ENCODE measurements at places on chromosomes 12 and 14. TPM values are rescaled to one million over a fixed set of nuclear protein-coding genes. Genes with fewer than 3 reads are reported as not detected.

GRCh38 chr12:8780389-8780788 is 42.0 kb upstream of the A2ML1 start:
- DNase-seq = no peak

DNA sequence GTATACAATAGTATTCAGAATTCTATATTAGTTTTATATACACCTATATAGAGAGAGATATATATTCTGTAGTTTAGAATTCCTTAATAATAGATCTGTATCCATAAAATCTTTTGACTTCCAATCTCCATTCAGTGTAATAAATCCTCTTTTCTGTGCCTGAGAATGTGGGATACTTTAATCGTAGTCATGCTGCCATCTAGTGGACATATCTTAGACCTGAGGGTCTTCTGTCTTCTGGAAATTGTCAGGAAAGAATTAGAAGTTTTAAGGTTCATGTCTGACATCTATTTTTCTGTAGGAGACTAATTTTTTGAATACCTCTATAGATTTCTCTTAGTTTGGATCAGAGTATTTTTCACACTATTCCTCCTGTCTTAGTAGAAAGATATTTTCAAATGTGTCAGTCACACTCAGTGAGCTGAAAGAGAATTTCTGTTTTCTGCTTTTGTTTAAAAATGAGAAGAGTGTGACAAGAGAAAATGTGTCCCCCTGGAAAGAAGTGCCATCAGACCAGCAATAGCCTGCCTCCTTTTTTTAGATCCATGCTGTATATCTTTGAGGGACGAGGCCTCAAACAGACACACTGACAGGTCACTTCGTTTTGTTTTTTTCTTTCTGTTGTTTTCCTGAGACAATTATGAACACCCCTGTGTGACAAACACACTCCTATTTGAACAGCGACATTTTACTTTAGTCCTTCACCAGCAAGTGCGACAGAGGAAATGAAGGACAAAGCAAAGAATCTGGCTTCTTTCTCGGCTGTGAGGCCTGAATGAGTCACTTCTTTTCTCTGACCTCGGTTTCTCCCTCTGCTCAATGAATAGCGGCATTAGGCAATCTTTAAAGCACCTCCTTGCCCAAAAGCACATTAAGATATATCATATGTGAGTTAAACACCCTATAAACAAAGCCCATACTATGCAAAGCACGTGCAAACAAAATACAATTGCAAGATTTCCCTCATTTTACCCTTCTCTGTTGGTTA is 96.3 kb downstream of the GALC start:
- no peak for DNase-seq

- no peak for DNase-seq
These were observed 739 bp downstream of the JPH4 start for GRCh38 chr14:23577710-23578392.

DNA sequence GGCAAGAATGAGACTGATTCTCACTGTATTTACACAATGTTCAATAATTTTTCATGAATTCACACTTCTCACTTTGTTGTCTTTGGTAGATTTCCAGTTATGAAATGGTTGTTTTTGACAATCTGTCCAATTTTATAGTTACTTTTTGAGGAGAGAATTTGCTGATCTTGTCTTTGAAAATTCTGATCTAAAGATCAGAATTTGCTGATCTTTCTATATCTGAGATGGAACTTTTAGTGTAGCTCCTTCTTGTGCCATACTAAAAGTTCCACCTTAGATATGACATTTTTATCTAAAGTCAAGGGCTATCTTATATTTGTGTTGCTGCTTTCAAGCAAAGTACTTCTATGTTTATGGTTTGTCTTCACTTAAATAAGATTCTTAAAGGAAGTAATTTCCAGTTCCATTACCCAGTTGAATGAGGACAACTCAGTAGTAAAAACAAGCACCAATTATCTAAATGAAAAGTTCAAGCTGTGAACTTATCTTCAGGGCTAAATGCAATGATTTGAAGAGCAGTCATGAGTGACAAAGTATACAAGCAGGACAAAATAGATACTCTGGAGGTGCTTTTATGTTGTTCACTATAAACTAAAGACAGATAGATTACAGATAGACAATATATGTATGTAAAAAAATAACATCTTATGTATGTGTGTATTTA is 76.4 kb upstream of the FOXG1 start:
- DNase-seq = no peak

- DNase-seq = no peak
These were observed 46.7 kb downstream of the YEATS4 start for GRCh38 chr12:69406217-69406616.

DNA sequence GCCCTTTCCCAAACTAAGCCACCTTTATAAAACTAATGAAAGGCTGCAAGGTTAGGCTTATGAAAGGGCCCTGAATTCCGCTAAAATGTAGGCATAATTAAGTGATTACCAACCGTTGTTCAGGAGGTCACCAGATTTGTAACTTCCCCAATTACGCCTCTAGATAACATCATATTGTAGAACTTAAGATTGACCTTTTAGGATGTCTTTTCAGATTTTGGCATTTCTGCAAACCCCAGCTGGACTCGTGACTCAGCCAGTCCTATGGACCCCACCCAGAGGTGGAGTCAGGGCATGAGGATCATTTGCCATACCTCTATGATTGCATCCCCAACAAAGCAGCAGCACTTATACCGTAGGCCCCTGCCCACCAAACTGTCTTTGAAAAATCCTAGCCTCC is 3.7 kb upstream of the LPCAT3 start:
- DNase-seq = no peak

DNA sequence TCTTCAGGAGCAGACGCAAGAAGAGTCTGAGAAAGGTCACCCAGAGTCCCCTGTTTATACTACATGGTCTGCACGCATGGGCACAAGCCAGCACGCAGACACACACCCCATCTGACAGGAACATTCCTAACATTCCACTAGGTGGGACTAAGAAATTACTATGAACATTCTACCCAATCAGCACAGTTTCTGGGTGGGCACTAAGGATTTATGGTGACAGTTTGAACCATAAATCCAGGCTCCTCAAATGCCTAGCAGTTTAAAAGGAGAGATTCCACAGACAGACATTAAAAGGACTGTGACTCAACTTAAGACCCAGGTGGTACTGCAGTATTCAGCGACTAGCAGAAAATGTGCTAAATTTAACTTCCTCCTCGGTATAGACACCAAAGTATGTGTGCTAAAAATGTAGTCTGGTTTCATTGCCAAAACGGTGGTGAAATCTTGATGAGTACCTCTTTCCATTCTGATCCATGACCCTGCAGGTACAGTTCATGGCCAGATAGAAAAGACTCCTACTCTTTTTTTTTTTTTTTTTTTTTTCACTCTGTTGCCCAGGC is 16.2 kb downstream of the ABHD4 start:
- no peak for DNase-seq

DNA sequence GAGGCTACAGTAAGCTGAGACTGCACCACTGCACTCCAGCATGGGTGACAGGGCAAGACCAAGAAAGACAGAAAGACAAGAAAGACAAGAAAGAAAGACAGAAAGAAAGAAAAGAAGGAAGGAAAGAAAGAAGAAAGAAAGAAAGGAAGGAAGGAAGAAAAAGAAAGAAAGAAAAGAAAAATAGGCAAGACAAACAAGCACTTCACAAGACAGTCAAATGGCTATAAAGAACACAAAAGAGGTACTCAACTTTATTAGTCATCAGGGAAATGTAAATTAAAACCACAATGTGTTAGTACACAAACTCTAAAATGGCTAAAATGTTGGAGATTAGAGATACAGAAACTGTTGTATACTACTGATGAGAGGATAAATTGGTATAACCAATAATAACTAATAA is 6.6 kb downstream of the ATXN3 start:
- no peak for DNase-seq

GRCh38 chr14:55028066-55028465 is 1.0 kb downstream of the SOCS4 start:
- no peak for DNase-seq

GRCh38 chr14:22303589-22304195 is 285.3 kb downstream of the DAD1 start:
- DNase-seq = no peak

DNA sequence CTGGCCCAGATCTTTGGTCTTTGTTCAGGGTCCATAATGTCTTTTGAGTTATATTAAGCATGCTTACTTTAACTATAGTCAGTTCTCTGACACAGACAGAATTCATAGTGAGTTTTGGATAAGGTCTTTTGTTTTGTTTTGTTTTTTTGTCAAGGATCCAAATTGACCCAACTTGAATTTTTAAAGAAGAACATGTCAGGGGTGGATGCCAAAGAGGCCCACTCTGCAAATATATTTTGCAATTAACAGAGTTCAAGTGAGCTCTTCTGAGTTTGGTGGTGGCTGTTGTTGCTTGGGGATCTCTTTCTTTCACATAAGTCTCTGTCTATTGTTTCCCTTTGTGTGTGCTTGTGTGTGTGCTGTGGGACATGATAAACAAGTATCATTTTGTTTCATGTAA is 34.4 kb upstream of the PMCH start:
- DNase-seq = no peak

GRCh38 chr14:78029601-78030372 is 140.4 kb upstream of the NRXN3 start:
- peak; percentile 63 for DNase-seq

DNA sequence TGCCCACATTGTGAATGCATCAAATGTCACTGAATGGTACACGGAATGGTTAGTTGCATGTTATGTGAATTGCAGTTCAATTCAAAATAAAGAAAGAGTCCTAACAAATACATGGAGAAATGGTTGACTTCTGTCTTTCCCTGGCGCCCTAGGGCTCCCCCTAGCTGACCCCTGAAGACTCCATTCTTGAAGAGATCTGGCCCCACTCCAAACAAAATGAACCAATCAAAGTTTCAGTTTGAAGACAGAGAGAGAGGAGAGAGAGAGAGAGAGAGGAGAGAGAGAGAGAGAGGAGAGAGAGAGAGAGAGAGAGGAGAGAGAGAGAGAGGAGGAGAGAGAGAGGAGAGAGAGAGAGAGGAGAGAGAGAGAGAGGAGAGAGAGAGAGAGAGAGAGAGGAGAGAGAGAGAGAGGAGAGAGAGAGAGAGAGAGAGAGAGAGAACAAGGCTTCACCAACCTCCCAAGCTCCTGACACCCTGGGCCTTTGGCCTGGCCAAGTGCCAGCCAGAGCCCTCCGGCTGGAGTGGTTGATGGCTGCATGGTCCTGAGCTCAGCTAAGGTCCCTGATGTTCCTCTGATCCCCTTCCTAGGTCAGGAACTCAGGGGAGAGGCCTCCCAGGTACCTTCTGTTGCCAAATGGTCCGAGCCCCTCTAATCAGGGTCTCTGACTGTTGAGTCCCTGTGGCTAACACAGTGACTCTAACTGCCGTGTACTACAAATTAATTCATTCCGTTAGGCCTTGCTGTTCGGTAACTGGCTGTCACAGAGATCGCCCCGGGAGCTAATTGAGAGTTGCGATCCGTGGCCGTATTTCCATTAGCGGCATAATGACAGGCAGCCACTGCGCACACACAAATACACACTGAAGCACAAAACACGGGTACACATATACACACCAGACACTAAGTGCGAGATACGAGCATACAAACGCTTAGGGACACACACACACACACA is 188.8 kb downstream of the ESRRB start:
- DNase-seq = no peak

- no peak for DNase-seq
These were observed 8.2 kb downstream of the PRKCH start for GRCh38 chr14:61329478-61330051.

DNA sequence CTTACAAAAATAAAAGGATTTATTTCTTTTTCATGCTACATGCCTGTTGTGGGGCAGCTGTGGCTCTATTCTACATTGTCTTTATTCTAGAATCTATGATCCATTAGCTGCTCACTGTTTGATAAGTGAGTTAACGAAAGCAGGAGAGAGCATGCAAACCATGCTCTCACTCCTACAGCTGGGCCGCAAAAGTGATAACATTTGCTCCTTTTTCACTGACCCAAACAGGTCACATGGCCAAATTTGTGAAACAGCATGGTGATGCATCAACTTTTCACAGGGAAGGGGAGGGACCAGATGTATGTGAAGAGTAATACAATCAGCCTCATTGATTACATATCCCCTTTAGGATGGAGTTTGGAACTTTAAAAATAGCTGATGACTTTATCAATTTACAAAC is 456.9 kb upstream of the SYT1 start:
- no peak for DNase-seq

- no peak for DNase-seq
These were observed 6.8 kb downstream of the CCDC198 start for GRCh38 chr14:57486767-57487379.

DNA sequence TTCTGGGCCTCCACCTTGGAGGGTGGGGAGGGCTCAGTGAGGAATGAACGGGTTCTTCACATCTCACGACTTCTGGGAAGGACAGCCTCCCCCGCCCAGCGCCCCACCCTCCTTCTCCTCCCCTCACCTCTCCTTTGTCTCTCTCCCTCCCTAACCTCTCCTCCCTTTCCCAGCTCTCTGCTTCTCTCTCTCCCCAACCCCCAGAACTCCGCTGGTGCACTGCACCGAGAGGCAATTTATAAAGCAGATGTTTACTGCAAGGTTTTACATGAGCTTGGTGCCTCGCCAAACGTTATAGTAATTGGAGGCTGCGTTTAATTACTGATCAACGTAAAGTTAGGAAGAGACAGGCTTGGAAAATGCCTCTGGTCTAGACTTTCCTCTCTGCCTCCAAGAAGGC is 42.9 kb upstream of the FAM222A start:
- DNase-seq = no peak

DNA sequence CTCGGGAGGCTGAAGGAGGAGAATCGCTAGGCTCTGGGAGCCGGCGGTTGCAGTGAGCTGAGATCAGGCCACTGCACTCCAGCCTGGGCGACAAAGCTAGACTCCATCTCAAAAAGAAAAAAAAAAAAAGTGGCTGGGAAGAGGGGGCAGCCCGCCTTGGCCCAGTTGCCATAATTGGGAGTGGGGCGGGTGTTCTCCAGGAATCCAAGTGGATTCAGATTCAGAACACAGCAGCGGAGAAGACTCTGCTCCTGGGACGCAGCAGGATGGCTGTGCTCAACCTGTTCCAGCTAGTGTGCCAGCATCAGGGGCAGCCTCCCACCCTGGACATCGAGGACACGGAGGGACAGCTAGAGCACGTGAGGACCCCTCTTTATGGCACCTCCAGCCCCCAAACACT is 5.5 kb downstream of the CFAP73 start:
- no peak for DNase-seq

- DNase-seq = no peak
These were observed 37.4 kb downstream of the OVCH1 start for GRCh38 chr12:29460082-29460481.

FAM181A gene
- total RNA-seq = not detected

FLRT2 gene
- 6.9 TPM for total RNA-seq

GCH1 gene
- 8.1 TPM for total RNA-seq

DYNC1H1 gene
- 387 TPM for total RNA-seq

CAPZA3 gene
- not detected for total RNA-seq

IQSEC3 gene
- total RNA-seq = 3.6 TPM

RNF34 gene
- total RNA-seq = 56.2 TPM

GNPTAB gene
- 51.3 TPM for total RNA-seq

BHLHE41 gene
- total RNA-seq = 3.4 TPM

SRRM4 gene
- 1.1 TPM for total RNA-seq

C14orf180 gene
- total RNA-seq = not detected

TAS2R19 gene
- 0.99 TPM for total RNA-seq

USP44 gene
- total RNA-seq = 197 TPM

Measured in H1 (cell line).